Occipital lobe (tissue), 3 donors: ENCODE measurements at places on chromosomes 4 and X.

DNA sequence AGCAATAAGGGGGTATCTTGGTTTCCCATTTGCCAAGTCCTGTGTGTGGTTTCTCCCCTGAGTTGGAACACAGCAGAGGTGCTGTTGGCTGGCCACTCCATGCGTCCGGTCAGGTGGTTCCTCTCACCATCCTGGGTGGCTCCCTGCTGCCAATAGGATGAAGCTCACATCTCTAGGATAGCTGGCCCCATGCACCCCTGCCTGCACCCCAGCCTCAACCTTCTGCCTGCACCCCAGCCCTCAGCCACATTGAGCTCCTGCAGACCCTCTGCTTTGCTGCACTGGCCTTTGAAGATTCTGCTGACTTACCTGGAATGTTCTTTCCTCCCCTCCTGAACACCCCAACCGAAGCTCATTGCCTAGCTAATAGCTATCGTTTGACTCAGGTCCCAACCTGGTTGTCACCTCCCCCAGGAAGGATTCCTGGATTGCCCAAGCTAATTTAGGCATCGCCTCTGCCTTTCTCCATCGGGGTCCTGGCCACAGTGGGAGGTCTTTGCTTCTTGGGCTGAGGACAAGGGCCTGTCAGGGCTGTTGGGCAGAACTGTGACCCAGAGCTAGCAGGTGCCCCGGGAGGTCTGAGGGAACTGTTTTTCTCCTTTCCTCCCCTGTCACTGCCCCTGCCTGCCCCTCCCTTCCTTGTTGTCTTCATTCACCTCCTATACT lies 36.6 kb upstream of the GRPEL1 start:
- no peak for DNase-seq

GRCh38 chrX:13250826-13251580 lies 68.8 kb downstream of the ATXN3L start:
- DNase-seq, result no peak

DNA sequence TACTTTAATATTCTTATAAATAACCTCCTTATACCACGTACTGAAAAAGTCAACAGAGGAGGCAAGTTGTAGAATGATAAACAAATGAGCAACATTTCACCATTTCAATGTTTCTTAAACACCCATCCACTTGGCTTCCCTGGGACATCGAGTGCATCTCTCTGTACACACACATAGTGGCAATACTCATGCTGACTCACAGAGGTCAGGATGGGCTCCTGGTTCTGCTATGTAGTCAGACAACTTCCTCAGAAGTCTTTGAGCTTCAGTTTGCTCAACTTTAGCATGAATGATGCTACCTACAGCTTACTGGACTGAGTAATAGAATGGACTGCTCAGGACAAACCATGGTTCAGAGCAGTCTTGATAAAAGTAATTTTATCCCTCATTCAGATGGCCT lies 56.9 kb downstream of the MAD2L1 start:
- no peak for DNase-seq

DNA sequence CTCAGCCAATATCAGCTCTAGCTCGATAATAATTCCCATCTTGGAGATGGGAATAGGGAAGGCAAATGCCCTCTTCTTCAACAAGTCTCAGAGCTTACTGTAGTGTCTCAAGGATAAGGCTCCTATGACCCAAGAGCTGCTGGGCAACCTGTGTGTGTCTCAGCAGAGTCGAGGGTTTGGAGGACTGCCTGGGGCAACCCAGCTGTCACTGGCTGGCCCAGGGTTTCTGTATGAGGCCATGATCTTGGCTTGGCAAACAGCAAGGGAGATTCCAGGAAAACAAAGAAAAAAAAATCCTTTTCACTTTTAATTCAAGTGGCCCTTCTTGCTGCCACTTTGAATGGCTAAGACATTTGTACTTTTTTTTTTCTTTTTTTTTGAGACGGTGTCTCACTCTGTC lies 34.4 kb downstream of the TMSB4X start:
- no peak for DNase-seq

DNA sequence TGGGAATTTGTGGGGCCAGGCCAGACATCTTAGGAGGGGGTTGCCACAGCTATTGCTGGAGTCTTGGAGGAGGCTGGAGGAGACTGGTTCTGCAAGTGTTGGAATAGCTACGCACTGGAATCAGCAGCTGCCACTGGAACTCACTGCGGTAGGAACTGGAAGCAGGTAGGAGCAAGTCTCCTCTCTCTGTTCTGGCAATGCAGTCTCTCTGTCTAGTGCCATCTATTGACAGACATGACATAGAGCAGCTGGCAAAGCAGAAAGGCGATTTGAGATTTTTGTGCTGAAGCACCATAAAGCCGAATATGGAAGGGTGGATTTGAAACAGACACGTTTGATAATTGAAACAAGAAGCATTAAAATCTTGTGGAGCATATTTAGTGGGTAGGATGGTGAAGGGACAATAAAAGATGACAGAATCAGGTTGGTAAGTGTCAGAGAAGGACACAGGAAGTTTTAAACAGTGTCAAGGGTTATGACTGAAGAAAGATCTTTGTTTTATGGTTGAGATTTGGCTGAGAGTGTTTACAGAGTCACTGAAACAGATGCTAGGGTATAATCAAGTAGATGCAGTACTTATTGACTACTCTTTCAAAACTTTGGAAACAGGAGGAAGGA lies 23.5 kb upstream of the SYNPO2 start:
- DNase-seq, result no peak

DNA sequence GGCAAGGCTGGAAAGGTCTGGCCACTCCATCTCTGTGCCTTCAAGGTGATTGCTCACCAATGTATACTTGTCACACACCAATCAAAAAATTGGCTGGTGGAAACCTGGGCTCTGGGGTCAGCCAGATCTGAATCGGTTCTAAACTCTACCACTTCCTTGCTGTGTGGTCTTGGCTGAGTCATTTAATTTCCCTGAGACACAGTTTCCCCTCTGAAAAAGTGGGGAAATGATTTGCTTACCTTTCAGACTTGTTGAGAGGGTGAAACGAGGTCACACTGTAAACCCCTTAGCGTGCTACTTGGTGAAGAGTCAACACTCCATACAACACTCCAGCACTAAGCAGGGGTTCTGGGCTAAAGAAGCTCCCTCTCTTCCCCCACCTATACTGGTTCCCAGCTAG lies 252.3 kb upstream of the ZIC3 start:
- no peak for DNase-seq

DNA sequence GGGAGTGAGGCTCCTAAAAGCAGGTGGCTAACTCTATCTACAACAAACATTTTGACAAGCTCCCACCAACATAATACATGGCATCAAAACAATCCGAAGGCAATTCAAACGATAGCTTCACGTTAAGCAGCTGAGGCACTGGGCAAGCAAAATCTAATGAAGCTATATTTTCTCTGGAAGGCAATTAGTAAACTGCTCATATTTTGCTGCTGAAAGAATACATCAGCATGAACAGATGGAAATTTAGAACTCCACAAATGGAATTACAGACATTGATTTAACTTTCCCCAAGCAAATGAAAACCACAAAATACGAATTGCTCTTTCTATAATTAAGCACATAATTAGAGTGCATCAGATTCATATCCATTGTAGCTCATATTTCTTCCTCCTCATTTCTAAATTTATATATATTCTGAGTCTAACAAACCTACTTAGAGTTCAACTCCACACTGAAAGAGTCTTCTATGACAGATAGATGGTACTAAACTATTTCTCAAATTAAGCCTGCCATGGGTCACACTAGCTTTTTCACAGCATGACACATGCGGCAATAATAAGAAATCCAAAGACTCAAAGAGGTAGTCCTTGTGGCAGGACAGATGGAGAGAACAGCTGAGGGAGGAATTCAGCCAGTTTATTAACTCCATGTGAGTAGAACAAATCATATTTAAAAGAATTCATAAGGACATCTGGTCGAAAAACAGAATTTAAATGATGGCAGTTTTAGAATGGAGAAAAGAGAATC lies 305.4 kb downstream of the MAPK10 start:
- DNase-seq, result no peak

- DNase-seq, result no peak
Observed at GRCh38 chr4:153514688-153515426, 48.7 kb downstream of the TMEM131L start.

- no peak for DNase-seq
Observed at GRCh38 chrX:37644381-37645305, 40.9 kb upstream of the XK start.

- peak; percentile 3 for DNase-seq
Observed at GRCh38 chrX:19673375-19674040, 158.2 kb upstream of the MAP3K15 start.

- DNase-seq, result no peak
Observed at GRCh38 chr4:152304220-152304619, 231.7 kb downstream of the FBXW7 start.

- DNase-seq, result no peak
Observed at GRCh38 chr4:127291316-127291715, 341.4 kb upstream of the INTU start.

GRCh38 chr4:140080883-140081282 lies 73.1 kb downstream of the MAML3 start:
- no peak for DNase-seq

DNA sequence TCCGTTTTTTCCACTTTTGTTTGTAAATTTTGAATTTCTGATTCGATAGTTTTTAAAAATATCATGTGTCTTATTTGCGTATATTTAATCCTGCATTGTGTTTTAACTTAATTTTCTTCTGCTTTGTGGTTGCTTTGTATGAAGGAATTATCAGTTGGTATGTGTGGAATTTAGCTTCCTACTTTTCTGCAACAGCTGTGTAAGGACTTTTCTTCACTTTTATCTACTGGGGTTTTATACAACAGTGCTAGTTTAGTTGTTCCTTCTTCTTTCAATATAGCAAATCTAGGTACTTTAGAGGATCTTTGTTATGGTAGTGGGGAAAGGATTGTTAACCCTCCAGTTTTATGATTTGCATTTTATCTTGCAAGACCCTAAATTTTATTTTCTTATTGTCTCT lies 410.3 kb downstream of the CCSER1 start:
- no peak for DNase-seq

GRCh38 chrX:147846676-147847075 lies 65.0 kb upstream of the FMR1 start:
- no peak for DNase-seq

DNA sequence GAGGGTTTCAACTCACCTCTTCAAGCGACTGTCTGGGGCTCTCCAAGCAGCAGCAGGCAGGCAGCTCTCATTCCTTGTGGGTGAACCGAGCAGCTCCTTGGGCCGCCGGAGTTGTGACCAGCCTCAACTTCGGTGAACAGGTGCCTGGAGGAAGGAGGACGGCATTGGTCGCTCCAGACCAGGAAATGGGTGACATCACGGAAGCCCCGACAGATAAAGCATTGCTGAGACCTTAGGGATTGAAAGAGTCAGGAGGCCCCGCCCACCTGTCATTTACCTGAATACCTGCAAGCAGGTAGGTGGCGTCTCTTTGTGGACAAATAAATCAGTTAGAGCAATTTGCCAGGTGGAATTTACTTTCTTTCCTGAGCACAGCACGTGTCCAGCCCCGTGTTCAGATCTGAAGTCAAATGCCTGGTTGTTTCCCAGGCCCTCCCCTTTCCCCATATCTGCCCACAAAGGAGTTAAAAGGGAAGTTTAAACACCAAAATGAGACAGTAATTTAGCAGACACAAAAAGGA lies at the start of gene LNX1:
LNX1 (minus strand) TSS at position 115 of the 521 bp plus-strand sequence. CDS start 17,484 bp downstream, outside the sequence.
- DNase-seq, result no peak

- no peak for DNase-seq
Observed at GRCh38 chr4:42638993-42639392, 17.9 kb downstream of the ATP8A1 start.

- DNase-seq, result no peak
Observed at GRCh38 chr4:122746485-122746965, 14.0 kb downstream of the BBS12 start.

- DNase-seq, result no peak
Observed at GRCh38 chr4:7187691-7188090, 4.6 kb upstream of the SORCS2 start.

DNA sequence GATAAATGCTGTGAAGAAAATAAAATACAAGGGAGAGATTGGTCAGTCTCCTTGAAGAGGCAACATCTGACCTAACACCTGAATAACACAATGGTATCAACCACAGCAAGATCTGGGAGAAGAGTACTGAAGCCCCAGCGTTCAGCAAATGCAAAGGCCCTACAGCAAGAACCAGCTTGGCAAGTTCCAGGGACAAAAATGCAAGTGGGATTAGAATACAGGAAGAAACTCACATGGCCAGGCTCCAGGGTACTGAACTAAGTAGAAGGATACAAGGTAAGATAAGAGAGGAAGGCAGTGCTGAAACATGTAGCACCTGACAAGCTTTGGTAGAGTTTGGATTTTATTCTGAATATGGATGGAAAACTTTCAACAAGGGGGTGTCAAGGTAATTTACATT lies 3.6 kb downstream of the SMIM14 start:
- no peak for DNase-seq

DNA sequence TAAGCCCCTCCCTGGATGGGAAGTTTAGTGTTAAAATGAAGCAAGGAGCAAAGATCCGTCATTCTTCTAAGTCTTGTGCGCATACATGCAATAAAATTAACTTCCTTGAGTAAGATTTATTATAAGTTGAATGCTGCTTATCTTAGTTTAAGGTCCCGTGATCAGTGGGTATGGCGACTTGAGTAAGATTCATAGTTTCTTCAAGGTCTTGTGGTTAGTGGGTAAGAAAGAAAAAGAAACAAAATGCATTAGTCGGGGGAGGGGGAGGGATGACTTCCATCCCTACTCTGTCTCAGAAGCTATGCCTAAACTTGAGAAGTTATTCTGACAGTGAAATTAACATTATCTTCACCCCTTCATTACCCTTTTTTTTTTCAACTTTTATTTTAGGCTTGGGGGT lies 127.3 kb upstream of the MAGEB16 start:
- DNase-seq, result no peak

DNA sequence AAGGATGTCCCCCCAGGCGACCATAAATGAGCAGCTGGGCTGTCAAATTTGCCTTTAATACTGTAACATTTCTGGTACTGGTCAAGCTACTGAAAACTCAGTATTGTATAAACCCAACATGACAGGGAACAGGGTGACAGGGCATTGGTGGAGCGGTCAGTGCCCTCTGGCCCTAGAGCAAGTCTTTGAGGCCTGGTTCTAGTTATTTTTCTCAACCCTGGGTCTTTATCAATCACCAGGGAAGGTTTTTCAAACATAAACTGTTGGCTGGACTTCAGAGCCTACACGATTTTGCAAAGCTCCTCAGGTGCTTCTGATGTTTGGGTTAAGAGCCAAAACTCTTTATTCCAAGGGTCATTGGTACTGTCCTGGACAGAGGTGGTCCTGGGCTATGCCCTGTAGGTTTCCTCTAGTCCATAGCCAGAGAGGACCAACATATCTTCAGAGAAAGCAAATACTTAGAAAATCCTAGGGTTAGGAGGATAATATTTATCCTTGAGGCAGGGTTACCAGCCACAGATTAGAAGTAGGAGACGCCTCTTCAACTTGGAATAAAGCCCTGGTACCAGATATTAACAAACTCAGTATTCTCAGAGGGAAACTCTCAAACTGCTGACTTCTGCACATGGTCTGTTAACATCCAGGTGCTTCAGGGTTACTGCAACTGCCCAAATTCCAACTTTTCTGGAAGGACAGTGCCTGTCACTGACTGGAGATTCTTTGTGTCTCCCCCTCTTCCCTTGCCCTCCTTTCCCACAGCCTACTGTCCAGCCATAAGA lies 26.7 kb upstream of the ADH7 start:
- no peak for DNase-seq
